NB4 (cell line): ENCODE measurements at places on chromosomes 11 and 22.
A peak's percentile ranks its signal among the peaks of the same experiment; 100 is the strongest.

DNA sequence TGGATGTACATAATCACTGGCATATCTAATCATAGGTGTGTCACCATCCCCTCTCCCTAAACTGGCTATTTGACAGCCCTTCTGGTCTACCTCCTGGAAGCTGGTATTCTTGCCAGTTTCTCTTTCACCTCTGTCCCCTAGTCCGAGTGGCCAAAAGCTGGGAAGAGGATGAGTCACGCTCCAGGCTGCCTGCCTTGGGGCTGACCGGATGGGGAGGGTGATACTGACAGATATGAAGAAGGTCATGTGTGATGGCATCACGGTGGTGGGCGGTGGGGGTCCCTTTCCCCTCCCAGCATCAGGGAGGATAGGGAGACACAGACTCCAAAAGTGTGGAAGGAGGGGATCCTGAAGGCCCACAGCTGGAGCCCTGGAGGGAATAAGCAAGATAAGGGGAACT is 4.8 kb downstream of the OAF start:
- no peak for DNase-seq

GRCh38 chr11:122700666-122701065 is 45.1 kb downstream of the UBASH3B start:
- no peak for DNase-seq

GRCh38 chr11:61966734-61967115 is 709 bp downstream of the FTH1 start:
- peak; percentile 61 for DNase-seq

GRCh38 chr22:26320447-26320846 is 108.6 kb upstream of the ASPHD2 start:
- no peak for DNase-seq

DNA sequence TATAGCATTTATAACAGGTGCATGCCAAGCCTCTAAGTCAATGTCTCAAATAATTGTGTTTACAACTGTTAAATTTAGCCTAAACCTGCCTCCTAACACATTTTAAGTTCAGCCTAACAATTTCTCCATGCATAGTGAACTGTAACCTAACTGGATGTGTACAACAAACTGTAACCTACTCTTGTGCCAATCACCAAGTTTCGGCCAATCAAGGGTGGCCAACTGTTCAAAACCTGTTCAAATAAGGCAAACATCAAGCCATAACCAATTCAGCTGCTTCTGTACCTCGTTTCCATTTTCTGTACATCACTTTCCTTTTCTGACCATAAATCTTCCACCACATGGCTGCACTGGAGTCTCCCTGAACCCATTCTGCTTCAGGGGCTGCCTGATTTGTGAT is 45.4 kb downstream of the PIK3C2A start:
- no peak for DNase-seq

DNA sequence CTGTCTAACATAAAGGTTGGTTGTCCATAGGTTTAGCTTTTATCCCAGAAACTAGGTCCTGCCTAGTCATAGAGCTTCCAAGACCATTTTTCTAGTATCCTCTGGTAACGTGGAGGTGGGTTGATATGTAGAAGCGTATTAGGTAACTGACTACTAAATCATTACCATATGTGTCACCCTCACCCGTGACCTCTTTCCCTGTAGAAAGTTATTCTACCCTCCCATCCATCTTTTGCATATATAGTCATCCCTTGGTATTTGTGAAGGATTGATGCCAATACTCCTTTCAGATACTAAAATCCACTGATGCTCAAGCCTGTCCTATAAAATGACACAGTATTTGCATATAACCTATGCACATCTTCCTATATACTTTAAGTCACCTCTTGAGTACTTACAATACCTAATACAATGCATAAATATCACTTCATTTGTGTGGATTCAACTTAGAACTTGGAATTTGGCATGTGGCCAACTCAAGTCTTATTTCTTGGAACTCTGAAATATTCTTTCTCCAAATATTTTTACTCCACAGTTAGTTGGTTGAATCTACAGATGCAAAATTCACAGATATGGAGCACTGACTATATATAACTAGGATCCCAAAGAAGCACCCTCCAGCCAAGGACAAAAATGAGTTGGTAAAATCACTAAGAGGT is 497.0 kb upstream of the TENM4 start:
- no peak for DNase-seq

DNA sequence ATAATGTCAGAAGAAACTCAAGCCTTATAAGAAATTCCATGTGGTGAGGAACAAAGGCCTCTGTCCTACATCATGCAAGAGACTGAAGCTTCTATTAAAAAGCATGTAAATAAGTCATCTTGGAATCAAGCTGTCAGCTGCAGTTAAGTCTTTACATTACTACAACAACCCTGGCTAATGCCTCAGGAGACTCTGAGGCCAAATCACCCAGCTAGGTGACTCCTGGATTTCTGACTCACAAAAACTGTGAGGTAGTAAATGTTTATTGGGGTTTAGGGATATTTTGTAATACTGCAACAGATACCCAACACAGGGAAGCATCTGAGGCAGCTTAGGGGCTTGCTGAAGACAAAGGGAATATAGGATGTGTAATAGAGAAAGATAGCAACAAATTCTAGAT is 89.6 kb downstream of the C11orf87 start:
- peak; percentile 8 for DNase-seq

- peak; percentile 50 for DNase-seq
Observed at GRCh38 chr11:81787584-81788049, 946.0 kb downstream of the FAM181B start.

- no peak for DNase-seq
Observed at GRCh38 chr22:30025221-30025620, 55.0 kb upstream of the HORMAD2 start.

GRCh38 chr22:41682033-41682807 is 6.4 kb downstream of the SNU13 start:
- peak; percentile 87 for DNase-seq

DNA sequence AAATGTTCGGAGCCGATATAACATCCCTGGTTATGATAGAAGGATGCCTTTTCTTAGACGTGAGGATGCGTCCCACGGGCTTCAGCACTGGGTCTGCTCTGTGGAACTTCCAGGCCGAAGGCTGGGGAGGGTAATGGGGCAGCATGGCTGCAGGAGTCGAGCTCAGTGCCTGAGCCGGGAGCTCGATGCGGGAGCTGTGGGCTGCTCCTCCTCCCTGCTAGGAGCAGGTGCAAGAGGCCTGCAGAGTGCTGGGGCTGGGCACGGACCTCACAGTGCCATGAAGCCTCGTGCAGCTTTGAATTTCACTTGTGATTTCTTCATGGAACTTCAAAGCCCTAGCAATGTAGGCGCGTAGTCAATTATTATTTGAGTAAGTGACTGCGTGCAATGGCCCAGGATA is 6.0 kb downstream of the TUBA8 start:
- no peak for DNase-seq

- DNase-seq: peak; percentile 97
Observed at GRCh38 chr11:83157594-83158356, 844 bp downstream of the PCF11 start.

GRCh38 chr22:39266398-39267030 is 21.7 kb upstream of the PDGFB start:
- peak; percentile 48 for DNase-seq

GRCh38 chr11:119782739-119783072 is 53.7 kb upstream of the NECTIN1 start:
- DNase-seq: peak; percentile 26

GRCh38 chr11:409600-410483 is 5.0 kb downstream of the SIGIRR start:
- DNase-seq: no peak

- DNase-seq: no peak
Observed at GRCh38 chr11:116072133-116072532, 567.9 kb upstream of the CADM1 start.

DNA sequence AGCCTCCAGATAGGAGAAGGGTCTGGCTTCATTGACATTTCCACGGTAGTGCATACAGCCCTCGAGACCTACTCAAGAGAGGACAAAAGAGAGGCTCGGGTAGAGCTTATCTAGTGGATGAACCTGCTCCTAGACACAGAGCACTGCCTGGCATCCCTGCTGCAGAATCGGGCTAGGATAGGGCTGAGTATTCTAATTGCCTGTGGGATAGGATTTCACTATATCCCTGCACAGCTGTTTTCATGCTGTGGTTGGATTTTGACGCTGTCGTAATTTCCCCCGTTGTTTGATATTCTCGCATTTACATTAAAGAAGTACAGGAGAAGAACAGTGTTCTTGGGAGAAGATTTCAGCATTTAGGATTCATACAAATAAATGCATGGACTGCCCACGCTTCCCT is 107.8 kb downstream of the KIRREL3 start:
- no peak for DNase-seq

- DNase-seq: no peak
Observed at GRCh38 chr11:119310682-119311052, 6.3 kb downstream of the MCAM start.
